ENCODE measurements at places on chromosomes 16 and 17.
A peak's percentile ranks its signal among the peaks of the same experiment; 100 is the strongest.

DNA sequence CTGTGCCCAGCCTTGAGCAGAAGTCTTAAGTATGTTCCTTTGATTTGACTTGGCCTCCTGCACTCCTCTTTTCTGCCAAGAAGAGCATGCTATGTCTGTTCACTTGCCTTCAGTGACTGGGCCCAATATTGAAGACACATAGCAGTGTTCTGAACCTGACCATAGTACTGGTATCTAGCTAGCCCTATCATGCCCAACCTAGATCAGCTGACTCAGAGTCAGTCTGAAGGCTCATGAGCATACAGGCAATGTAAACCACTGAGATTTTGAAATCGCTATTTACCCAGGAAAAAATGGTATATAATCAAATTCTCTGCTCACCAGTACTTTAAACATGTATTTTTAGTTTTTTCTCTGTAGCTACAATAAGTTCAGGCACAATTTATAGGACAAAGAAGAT, 129.4 kb downstream of the TANC2 start:
- DNase-seq = no peak

DNA sequence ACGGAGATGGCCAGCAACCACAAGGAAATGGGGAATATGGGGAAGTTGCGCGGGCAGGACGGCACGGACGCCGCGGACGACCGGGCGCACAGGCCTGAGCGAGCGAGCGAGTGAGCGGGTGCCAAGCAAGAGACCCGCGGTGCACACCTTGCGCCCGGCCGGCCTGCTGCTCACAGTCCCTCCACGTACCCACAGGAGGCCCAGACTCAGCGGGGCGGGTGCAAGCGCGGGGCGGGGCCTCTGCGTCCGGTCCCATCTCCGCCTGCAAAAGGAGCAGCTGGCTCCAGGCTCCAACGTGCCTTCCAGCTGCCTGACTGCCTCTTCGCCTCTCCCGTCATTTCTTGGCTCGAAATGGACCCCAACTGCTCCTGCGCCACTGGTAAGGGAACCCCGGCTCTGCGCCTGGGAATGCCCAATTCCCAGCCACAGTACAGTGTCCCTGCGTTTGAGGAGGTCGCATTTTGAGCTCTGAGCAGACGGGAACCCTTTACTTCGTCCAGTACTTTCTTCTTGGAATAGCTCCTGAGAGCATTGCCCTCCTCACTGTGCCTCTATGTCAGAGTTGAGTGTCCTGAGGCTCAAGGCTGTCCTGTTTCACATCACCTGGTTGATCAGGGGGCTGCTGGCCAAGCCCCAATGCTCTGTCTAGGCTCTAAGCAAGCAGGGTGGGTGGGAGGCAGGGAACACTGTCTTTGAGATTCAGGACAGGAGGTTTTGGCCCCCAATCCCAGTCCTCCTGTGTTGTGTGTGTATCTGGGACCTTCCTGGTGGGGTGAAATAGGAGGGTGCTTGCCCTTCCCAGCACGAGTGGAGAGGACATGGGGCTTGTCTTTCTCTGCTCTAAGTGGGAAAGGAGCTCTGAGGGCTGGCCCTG, 8.1 kb upstream of the MT1E start:
- no peak for DNase-seq

DNA sequence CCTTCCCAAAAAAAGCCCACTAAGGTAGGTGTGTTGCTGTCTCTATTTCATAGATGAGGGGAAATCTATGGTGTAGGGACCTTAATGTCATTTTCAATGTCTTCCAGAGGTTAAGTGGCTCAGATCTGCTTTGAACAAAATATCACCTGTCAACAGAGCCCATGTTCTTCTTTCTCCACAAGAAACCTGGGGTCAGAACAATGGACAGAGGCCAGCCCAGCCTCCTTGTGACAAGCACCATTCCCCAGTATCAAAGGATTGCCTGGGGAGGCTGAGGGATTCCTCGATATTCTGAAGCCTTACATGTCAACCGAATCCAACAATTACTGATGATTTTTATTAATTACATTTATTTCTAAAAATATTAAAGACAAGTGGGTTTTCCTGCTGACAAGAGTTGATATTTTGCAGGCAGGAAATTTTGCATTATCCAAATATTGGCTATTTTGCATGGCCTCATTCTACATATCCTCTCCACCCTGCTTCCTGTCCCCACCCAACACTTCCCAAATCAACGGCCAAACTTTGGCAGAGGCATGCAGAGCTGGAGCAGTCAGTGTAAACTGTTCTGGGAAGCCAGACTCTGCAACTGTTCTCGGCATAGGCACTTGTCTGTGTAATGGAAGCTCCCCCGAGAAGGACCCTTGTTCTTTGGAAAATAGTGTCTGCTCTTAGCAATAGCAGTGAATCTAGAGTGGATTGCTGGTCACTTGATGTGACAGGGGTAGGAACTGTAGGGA, 281.5 kb downstream of the HS3ST3A1 start:
- DNase-seq = no peak

DNA sequence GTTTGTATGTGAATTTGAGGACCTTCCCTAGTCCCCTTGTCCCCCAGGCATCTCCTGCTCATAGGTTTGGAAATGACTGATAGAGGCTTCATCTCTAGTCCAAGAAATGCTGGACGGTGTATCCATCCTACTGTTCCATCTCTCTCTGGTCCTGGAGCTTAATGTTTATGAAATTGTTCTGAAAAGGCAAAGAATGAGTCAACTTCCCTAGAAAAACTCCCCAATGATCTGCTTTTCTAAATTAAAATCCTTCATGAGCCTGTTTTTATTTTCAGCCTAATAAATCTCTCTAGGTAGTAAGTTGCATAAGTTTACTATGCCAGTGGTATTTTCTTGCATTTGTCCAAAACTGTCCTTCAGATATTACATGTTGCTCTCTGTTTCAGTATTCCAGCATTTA, 2.1 kb upstream of the IGSF6 start:
- no peak for DNase-seq

- DNase-seq = no peak
Observed at GRCh38 chr17:44002141-44002848, 2.1 kb upstream of the NAGS start.

- DNase-seq = no peak
Observed at GRCh38 chr17:17981330-17981729, 8.7 kb downstream of the DRC3 start.

DNA sequence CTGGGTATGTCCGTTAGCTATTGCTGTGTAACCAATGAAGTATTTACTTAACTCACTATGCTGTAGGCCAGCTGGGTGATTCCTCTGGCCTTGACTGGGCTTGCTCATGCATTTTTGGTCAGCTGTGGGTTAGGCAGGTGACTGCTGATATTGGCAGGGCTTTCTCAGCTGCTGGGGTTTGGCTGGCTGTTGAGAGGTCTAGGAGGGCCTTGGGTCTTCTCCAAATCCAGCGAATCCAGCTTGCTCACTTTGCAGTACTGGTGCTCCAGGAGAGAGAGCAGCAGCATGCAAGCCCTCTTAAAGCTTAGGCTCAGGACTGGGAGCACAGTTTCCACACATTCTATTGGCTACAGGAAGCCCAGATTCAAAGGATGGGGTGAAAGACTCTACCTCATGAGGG, 270.1 kb downstream of the PHKB start:
- no peak for DNase-seq

DNA sequence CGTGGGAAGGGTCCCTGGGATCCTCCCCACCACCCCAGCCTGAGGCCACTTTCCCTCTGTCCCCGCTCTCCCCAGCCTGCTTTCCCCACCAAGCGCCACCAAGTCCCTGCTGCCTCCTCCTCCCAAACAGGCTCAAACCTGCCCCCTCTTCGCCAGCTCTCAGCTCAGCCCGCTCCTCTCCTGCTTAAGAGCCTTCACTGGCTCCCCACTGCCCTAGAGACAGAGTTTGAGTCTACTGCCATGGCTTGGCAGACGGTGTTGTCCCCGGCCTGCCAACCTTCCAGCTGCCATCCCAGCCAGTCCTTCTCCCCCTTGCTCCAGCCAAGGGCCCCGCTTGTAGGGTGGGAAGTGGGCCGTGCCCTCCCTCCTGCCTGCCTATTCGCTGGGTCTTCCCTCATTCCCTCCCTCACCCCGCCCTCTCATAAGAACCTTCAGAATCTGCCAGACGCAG, 11.1 kb downstream of the IL4R start:
- no peak for DNase-seq

GRCh38 chr17:56173958-56174835, 20.9 kb downstream of the ANKFN1 start:
- peak; percentile 7 for DNase-seq

- DNase-seq = no peak
Observed at GRCh38 chr16:17273142-17273561, 197.6 kb downstream of the XYLT1 start.

- no peak for DNase-seq
Observed at GRCh38 chr17:13957636-13958035, 111.7 kb upstream of the COX10 start.

GRCh38 chr17:64006361-64007088, 8.4 kb downstream of the PRR29 start:
- no peak for DNase-seq

DNA sequence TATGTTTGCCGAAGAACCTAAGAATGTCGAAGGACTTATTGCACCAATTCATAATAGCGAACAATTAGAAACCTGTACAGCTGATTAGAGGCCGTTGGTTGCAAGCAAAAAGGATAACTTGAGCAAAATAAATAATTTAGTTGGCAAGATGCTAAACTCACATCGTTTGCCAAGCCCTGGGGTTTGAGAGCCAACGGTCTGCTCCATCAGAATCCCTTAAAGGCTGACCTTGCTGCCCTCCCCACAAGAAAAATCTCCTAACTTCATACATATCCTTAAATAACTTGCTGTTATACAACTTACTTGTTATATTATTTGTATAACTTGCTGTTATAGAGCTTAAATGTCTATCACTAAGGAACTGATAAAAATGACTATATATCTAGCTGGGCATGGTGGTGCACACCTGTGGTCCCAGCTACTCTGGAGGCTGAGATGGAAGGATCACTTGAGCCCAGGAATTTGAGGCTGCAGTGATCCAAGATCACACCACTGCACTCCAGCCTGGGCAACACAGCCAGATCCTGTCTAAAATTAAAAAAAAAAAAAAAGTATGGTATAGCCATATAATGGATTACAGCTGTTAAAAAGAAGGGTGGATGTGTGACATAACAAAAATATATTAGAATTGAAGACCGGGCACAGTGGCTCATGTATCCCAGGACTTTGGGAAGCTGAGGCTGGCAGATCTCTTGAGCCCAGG, 1.9 kb upstream of the TRIM37 start:
- no peak for DNase-seq

GRCh38 chr16:12009462-12009861, 32.9 kb downstream of the SNX29 start:
- DNase-seq = no peak

DNA sequence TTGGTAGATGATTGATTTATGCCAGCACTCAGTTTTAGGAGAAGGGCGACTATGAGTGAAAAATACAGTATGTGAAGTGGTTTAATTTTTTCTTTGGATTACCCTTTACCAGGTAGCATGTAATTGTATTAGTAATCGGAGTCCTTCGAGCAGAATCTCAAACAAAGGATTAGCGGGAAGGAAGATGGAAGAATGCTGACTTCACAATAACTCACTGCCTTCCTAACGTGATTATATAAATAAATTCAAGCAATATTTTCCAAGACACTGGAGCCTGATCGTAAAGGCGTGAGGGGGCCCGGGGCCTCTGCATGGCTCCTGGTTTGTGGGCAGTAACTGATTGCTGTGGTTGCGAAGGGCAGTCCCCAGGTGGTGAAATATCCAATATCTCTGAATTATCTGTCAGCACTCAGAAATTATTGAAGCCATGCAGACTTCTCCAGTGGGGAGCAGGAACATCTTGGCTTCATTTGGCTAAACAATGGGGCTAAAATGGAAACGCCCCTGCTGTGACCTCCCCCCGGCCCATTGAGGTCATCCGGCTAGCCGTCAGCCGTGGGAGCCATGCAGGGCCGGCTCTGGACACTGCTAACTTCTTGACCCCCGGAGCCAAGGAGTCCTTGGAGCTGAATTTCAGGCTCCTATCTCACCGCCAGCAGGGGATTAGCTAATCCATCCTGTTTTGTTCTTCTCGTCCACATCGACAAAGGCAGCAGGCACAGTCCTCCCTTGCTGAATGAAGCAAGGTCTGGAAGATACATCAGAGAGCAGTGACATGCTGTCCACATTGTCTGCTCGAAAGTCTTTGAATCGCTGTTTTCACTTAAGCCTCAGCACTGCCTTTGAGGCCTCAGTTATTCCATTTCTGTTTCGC, 295.9 kb upstream of the N4BP1 start:
- no peak for DNase-seq

DNA sequence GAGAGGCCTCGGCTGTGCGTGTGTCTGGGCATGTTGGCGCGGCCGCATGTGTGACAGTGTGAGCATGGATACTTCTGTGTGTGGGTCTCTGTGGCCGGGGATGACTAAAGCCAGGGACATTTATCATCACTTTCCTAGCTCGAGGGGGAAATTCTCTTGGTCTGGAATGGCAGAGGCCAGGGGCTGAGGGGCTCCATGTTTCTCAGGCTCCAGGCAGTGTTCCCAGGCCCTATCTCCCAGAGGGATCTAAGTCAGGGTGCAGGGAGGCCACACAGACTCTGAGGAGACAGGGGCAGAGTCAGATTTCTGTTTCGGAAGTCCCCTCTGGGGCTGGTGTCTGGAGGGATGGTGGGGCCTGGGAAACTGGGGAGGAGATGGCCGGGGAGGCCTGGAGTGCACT, 23.7 kb upstream of the SPNS2 start:
- no peak for DNase-seq

- DNase-seq = peak; percentile 78
Observed at GRCh38 chr16:50627419-50627818, 53.7 kb downstream of the SNX20 start.

DNA sequence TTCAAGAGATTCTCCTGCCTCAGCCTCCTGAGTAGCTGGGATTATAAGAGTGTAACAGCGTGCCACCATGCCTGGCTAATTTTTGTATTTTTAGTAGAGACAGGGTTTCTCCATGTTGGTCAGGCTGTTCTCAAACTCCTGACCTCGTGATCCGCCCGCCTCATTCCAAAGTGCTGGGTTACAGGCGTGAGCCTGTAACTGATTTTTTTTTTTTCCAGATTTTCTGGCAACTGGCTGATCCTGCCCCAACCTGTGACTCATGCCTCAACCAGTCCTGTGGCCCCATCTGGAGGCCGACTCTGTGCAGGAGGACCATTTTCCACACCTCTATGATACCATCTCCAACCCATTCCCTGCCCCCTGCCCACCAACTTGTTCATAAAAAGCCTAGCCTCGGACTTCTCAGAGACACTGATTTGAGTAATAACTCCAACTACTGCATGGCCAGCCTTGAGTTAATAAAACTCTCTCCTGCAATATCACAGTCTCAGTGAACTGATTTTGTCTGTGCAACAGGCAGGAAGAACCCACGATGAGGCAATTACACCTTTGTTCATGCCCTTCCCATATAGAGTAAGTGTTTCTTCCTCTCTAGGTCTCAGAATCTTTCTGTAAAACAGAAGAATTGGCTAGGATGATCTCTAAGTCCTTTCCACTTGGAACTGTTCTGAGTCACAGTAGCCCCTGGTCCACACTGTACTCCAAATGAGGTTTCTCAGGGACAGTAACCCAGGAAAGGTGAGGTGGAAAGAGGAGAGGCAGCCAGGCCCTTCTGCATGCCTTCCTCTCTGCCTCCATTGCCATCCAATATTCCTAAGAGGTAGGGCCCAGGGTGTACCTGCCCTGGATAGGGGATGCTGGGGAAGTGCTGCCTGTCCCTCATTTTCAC, 8.8 kb upstream of the CNOT1 start:
- peak; percentile 11 for DNase-seq

- no peak for DNase-seq
Observed at GRCh38 chr17:68344701-68345136, 53.4 kb downstream of the ARSG start.

Data from NCI-H1694 treated with DMSO at 0.1 percent for 48 hours (cell line).